ENCODE measurements at places on chromosomes 16 and 17.

DNA sequence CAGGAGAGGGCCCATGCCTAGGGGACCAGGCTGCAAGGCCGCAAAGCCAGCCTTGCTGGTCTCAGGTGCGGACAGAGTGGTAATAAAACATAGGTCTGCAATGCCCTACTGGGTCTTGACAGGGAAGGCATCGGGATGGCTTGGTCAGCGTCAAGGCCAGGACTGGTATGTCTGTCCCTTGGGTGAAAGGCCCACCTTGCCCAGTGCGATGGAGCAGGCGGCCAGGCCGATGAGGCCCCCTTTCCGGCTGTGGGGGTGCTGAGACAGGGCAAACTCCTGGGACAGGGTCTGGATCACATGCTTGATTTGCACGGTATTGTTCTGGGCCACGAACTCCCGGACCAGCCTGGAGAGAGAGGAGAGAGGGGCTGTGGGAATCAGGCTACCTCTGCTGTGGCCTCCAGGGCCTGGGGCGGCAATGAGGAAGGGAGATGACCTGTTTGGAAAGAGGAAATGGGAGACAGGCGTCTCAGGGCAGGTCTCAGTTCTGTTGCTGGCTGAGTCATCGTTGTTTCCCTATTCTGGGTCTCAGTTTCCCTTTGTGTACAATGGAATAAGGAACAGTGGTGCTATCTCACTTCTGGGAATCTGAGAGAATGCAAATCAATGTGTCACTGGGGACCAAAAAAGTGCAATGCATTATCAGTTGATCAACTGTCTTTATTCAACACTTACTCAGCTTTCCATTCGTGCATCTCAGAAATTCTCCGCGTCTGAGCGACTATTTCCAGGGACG, 14.8 kb downstream of the VAC14 start:
- DNase-seq, result no peak

GRCh38 chr16:78660795-78661194, 561.3 kb downstream of the WWOX start:
- no peak for DNase-seq

- peak; percentile 78 for DNase-seq
These were observed 11.5 kb downstream of the CCL16 start for GRCh38 chr17:35969558-35970380.

DNA sequence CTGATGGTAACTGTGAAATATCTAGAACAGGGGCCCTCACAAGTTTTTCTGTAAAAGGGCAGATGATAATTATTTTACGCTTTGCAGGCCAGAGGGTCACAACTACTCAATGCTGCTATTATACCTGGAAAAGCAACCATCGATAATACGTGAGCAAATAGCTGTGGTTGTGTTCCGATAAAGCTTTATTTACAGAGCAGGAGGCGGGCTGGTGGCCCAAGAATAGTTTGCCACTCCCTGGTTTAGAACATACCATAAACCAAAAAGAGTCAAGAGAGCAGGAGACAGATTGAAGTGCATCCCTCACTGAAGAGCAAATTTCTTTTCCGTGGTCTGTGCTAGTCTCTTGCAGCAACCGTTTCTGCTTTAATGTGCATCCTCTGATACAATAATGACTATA, 77.9 kb upstream of the DYNLRB2 start:
- DNase-seq, result no peak

DNA sequence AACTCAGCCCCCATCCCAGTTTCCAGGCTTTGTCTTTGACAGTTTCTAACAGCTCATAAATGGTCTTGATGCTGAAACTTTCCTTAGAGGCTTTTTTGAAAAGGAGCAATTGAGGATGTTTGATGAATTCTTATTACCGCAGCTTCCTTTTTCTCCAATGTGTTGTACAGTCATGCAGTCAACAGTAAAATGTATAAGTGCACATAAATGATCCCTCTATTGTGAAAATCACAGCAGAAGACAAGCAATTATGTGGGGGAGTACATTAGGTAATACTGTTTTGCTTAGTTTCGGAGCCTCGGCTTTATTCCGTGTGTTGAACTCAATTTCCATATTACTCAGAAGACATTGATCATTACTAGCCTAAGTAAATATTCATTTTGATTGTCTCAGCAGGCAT, 673.7 kb downstream of the CDH8 start:
- no peak for DNase-seq

DNA sequence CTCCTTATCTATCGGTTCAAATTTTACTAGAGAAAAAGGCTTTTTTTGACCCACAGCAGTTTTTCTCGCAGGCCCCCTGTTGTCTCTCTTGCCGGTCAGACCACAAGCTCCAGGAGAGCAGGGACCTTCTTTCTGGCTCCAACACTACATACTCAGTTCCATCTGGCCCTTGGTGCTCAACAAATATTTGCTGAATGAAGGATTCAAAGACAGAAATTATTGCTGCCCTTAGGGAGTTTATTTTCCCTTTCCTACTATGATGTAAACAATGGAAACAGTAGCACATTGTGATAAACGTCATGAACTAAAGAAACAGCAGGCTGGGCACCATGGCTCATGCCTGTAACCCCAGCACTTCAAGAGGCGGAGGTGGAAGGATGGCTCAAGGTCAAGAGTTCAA, 59.0 kb upstream of the ATP2A3 start:
- DNase-seq, result no peak

DNA sequence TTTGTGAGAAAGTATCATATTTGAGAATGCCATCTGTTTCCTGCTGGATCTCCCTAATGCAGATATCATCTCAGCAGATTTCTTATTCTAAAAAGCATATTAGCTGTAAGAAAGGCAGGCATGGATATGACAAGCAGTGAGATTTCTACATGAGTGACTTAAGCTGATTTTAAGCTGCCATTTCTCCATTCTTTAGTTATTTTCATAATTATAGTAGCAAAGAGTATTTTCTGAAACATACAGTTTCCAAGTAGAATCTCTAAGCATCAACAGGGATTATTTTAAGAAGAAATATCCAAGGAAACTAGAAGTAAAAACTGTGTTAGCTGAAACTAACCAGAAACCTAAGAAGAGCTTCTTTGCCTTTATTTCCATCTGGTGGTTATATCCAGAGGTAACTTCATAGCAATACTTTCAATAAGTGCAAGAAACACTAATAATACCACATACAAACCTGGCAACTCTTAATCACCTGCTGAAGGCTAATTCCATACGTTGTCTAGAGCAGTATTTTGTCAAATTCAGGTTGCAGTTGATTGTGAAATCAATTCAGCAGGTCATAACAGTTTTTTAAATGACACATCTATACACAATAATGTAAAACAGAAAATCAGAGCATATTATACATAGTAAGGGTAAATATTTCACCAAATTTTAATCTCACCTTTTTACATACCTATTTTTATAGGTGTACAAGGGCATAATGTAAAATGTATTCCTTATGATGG, 42.2 kb downstream of the CFDP1 start:
- no peak for DNase-seq

DNA sequence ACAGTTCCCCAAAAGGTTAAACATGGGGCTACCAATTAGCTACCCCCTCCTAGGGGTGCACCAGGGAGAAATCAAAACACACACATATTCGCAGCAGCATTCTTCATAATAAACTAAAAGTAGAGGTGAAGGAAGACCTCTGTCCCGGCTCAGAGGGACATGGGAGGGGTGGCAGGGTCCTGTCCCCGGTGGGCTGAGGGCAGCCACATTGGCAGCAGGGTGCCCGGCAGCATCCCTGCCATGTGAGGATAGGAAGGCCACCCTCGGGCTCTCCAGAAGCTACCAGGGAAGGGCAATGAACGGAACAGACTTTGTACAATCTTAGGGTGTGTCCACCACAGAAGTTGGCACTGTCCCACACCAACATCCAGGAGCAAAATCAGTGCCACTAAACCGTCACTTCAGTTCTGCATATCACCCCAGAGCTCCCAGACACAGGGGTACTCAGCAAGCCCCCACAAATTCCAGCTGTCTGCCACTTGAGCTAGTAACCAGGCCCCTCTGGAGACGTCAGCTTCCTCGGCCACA, 3.1 kb upstream of the DNAH17 start:
- no peak for DNase-seq

GRCh38 chr16:27290562-27290961, 22.0 kb upstream of the NSMCE1 start:
- no peak for DNase-seq

DNA sequence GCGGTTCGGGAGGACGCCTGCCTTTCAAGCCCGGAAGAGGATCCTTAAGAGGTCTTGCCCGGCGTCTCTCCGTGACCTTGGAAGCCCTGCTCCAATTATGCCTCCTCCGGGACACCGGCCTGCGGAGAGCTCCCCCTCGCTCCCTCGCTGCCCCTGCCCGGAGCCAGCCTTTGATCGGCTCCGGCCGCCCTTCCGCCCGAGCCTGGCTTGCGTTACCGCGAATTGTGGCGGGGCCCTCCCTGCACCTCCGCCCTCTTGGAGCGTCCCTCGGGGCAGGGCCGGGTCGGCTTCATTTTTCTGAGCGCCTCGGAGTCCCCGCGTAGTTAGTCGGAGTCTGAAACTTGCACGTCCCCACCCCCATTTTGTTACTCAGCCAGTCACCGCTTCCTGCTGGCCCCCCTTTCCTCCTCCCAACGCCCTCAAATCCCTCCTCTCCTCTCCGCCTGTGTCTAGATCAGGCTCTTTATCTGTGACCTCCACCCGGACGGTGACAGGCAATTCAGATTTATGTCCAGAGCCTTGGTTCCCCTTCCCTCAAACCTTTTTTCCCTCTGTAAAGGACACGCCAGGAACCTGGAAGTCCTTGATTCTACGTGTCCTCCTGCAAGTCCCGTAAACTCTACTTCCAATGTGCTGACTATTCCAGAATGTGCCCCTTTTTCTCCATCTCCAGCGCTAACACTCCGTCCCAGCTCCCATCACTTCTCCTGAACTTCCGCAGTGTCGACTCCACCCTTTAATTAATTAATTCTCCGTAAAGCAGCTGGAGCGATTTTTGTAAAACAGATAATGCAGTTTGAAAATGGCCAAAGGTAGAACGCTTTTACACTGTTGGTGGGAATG, 569 bp upstream of the RABEP2 start:
- DNase-seq, result peak; percentile 83

DNA sequence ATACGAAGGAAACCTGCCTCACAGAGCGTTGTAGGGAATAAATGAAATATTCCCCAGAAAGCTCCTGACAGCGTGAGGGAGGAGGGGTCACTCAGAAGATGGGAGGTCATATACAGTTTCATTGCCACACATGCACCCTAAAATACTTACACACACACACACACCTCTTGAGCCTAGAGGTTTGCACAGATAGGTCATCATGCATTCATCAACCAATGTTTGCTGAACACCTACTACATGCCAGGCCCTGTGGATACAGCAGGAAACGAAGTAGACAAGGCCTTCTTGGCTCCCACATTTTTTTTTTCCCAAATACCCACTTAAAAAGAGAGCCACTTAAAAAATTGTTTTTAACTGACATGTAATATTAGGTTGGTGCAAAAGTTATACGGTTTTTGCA, 907 bp upstream of the PLLP start:
- no peak for DNase-seq

- no peak for DNase-seq
These were observed 93.8 kb upstream of the RPRML start for GRCh38 chr17:47072886-47073285.

DNA sequence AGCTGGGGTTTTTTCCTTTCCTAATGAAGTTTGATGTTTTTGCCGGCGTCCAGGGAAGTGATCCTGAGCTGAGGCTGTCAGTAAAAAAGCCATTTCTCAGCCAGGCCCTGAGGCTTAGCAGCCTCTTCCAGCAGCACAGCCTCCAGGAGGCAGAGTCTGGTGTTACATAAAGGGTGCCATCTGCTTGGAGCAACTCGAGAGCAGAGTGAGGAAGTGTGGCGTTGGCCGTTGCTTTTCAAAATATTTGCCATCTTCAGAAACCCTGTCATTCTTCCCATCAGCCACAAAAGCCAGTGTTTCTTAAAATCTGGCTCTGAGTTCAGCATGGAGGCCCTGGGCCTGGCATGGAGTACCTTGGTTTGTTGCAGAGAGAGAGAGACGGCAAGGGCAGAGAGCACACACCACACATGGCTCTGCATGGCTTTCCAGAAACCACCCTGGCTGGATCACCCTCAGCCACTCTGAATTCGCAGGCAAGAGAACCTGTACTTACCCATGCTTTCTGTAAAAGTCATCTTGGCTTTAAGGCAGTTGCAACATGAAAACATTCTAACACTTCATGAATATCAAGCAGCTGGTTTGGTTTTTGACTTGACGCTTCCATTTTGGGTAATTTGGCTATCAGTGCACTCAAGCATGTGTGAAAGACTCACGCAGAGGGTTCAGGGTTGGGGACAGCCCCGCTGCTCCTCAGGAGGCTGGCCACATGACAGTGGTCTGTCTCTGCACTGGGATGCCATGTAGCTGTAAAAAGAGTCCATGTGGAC, 21.0 kb downstream of the PMM2 start:
- DNase-seq, result no peak
